ENCODE measurements at places on chromosomes 16 and 17.

- DNase-seq, result no peak
These were observed 1.8 kb downstream of the SGF29 start for GRCh38 chr16:28555561-28555960.

- no peak for DNase-seq
These were observed 37.9 kb downstream of the UBN1 start for GRCh38 chr16:4884972-4885874.

- no peak for DNase-seq
These were observed 98.5 kb downstream of the MRM3 start for GRCh38 chr17:880443-881269.

DNA sequence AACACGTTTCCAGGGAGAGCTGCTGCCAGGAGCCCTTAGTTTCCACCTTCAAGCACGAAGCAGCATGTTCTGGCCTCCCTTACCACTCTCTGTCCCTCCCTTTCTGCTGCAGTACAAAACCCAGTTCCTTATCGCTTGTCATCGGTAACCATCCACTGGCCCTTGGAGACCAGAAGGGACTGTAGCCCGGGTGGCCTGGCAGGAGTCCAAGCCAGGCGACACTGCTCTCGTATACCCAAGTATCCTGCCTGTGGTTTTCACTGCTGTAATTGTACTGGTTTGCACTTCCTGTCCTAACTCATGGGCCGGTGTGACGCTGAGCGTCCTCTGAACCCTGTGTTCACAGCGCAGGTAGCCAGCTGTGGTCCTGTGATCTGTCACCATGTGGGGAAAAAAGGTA lies 81.1 kb downstream of the MAF start:
- no peak for DNase-seq

DNA sequence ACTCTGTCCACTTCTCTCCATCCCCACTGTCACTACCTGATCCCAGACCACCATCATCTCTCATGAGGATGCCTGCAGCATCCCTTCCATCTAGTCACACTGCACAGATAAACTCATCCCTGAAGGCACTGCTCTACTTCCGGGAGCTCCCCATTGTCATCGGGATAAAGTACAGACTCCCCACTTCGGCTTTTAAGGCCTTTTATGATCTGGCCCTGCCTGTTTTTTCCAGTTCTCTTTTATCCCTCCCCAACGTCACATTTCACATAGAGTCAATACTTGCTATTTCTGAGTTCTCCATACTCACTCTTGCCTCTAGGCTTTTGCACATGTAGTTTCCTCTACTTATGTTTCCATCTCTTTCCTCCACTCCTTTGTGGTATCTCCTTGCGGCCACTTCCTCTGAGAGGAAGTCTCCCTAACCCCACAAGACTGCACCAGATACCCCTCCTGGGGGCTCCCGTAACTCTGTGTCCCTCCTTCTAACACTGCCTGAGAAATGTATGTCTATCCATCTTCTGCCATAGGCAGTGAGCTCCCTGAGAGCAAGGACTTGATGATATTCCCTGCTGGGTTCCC lies 66.9 kb downstream of the COPRS start:
- no peak for DNase-seq

DNA sequence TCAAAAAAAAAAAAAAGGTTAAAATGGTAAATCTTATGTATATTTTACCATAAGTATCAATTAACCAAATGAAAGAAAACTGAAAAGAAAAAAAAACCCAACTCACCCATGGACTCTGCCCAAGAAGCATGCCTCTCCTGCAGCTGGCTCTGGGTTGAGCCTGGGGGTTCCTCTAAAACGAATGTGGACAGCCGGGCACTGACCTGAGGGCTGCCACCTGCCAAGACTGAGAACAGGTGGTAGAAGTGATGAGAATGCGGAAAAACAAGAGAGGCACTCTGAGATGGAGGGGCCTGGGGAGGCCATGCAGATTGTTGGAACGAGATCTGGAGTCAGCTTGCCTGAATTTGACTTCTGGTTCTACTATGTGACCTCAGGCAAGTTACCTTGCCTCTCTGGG lies 85.5 kb upstream of the MSI2 start:
- DNase-seq, result no peak

GRCh38 chr17:17198281-17198680 lies 7.9 kb downstream of the PLD6 start:
- no peak for DNase-seq

DNA sequence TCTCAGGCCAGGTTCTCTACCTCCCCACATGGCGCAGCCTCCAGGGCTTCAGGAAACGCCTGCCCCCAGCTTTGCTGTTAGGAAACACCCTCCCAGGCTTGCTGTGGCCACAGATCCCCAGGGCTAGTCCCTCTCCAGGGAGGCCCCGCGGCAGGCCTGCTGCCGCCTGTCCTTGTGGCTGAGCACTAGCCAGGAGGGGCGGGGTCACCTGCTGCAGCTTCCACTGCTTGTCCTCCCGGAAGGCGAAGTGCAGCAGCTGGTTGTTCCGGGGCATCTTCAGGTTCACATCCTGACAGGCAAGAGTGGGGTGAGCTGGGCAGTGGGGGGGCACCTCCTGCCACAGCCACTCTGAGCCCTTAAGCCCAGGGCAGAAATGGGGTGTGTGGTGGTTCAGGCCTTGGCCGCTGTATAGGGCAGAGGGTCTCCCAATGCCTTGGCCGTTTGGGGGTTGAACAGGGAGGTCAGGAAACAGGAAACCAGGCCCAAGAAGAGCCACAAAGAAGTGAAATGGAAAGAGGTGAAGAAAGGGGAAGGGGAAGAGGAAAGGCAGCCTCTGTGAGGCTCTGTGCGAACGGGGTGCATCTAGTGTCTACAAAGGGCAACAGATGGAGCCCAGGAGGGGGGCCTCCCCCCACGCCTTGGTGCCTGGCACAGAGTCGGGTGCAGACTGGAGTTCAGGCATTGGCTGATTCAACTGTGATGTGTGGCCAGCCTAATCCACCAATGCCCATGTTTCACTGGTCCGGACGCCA lies 2.0 kb downstream of the ROGDI start:
- DNase-seq, result no peak

GRCh38 chr17:55740511-55741355 lies 10.1 kb upstream of the PCTP start:
- DNase-seq, result no peak

DNA sequence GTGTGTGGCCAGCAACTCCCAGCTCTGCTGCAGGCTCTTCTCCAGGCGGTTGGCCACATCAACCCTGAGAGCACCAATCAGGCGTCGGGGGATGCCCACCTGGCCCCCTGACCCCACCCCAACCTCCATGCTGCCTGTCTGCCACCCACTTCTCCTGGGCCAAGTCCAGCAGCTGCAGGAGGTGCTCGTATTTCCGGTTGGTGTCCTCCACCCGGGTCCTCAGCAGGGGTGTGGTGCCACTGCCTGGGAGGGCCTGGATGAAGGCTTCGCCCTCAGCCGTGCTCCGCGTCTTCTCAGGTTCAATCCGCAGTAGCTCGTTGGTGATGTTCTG lies 44.6 kb downstream of the UBN1 start:
- DNase-seq, result no peak

- no peak for DNase-seq
These were observed 16.3 kb downstream of the HOXB1 start for GRCh38 chr17:48514477-48514876.

DNA sequence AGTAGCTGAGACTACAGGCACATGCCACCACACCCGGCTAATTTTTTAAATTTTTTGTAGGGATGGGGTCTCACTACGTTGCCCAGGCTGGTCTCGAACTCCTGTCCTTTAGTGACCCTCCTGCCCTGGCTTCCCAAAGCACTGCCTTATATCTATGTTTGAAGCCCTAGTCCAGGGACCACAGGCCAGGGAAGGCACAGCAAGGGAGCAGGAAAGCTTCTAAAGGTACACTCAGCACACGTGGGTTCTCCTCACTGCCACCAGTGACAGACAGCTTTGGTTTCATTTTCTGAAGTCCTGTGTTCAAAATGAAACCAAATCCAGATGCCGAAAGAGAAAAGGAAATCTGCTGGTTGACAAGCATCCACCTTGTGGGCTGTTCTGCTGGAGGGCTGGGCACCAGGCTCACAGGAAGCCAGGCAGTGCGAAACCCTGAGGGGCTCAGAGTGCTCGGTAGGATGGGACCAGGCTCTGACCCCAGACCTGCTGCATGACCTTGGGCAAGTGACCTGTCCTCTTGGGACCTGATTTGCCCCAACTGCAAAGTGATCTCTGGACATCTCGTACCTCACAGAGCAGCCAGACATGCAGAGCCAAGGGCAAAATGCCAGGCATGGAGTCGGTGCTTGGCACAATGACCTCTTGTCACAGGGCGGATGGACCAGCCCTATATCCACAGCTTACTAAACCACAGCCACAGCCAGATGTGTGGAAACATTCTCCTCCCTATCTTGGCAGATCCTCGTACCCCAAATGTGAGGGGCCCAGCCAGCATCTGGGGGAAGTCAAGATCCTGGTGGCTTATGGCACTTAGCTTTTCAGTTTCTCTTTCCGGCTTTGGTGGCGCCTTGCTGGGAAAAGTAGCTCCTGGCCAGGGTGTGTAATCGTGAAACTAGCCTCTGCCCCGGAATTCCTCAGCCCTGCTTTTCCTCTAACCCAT lies 2.8 kb upstream of the SOCS1 start:
- DNase-seq, result peak; percentile 67

DNA sequence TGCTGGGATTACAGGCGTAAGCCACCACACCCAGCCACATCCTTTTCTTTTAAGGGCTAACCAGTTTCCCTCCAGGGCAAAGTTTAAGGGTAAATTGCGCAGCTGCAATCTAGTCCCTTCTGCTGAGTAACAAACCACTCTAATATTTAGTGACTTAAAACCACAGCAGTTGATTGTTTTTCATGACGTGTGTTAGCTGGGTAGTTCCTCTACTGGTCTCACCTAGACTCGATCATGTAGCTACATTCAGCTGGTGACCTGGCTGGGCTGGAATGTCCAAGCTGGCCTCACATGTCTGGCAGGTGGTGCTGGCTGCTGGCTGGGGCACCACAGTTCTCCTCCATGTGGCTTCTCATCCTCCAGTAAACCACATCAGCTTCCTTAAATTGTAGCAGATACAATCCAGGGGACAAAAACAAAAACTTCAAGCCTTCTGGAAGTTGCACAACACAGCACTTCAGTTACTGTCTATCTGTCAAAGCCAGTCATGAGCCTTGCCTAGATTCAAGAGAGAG lies 75.5 kb downstream of the GPRC5B start:
- DNase-seq, result no peak

GRCh38 chr16:27195941-27196595 lies 7.3 kb upstream of the KDM8 start:
- no peak for DNase-seq

DNA sequence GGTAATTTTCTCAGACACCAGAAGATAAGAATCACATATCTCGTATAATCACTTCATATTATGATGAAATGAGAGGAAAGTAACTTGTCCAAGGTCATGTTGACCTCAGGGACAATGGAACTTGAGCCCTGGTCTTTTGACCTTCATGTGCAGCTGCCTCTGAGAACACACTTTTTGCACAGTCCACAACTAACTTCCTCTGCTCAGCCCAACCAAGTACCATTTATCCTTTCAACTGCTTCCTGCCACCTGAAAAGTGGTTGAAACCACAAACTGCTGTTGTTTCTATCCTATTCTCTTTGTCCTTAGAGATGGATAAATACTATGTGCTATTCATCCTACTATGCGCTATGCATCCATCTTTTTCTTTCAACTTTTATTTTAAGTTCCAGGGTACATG lies 2.3 kb upstream of the CCL1 start:
- DNase-seq, result no peak

GRCh38 chr16:85612191-85612800 lies 826 bp upstream of the GSE1 start:
- peak; percentile 73 for DNase-seq

GRCh38 chr16:65817066-65817465 lies 549.4 kb upstream of the CDH5 start:
- no peak for DNase-seq

DNA sequence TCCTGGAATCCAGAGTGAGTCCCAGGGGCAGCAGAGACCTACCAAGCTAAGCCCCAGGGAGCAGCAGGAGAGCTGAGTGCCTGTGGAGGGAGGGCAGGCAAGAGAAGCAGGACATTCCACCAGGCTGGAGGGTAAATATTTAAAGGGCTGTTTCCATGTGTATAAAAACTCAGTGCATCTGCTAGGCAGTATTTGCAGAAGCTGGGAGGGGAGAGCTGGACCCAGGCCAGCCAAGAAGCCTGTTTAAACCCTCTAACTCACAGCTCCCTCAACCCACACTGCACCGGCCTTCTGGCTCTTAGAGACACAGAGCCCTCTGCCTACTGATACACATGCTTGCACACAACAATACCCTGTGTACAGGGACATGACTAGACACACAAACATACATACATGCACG lies 22.5 kb upstream of the TMEM132E start:
- DNase-seq, result no peak

DNA sequence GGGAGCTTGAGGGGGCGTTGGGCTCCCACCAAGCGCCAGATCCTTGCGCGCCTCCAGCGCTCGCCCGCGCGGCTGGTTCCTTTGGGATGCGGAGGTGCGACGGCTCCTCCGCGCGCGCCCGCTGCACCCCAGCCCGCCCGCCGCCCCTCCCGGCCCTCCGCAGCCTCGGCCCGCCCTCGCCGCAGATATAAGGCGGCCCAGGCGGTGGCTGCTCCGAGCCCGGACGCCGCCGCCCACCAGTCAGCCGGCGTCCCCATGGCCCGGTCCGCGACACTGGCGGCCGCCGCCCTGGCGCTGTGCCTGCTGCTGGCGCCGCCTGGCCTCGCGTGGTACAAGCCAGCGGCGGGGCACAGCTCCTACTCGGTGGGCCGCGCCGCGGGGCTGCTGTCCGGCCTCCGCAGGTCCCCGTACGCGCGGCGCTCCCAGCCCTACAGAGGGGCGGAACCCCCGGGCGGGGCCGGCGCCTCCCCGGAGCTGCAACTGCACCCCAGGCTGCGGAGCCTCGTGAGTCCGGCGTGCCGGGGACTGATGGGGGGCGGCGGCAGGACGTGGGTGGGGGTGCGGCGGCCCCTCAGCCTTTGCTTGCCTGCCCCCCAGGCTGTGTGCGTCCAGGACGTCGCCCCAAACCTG lies at the start of gene NPB:
Gene NPB (plus strand): TSS at position 216 of the 630 bp plus-strand sequence. CDS start 40 bp downstream, at position 256.
- no peak for DNase-seq

- DNase-seq, result no peak
These were observed 114.5 kb upstream of the C17orf78 start for GRCh38 chr17:37261286-37261685.

DNA sequence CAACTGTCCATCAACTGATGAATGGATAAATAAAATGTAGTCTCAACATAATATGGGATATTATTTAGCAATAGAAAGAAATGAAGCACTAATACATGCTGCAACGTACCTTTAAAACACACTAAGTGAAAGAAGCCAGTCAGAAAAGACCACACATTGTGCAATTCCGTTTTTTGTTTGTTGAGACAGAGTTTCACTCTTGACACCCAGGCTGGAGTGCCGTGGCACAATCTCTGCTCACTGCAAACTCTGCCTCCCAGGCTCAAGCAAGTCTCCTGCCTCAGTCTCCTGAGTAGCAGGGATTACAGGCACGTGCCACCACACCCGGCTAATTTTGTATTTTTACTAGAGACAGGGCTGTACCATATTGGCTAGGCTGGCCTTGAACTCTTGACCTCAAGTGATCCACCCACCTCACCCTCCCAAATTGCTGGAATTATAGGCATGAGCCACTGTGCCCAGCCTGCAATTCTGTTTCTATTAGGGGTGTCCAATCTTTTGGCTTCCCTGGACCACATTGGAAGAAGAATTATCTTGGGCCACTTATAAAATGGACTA lies 40.1 kb downstream of the SCNN1B start:
- no peak for DNase-seq
